Renal pelvis (tissue), 12 donors: ENCODE measurements at places on chromosomes 13 and 19. TPM values are rescaled to one million over a fixed set of nuclear protein-coding genes. Genes with fewer than 3 reads are reported as not detected.

PRTN3 gene
- 1.2 TPM for polyA plus RNA-seq

FGF22 gene
- 0.91 TPM for polyA plus RNA-seq

DNA sequence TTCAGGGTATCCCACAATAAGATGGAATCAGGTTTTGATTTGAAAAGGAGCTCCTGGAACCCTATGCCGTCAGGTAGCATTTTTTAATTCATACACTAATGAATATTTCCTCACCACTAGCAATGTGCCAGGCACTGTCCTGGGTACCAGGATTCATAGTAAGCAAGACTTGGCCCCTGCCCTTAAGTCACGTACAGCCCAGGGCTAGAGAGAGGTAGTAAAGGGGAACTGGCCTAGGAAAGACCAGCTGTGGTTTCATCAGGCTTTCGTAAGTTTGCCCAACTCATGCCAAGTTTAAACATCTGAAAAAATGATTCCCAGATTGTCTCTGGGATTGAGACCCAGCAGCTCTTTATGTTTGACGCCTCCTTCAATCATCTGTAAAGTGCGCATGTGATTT, 45.9 kb upstream of the AMER2 start:
- DNase-seq: no peak

DNA sequence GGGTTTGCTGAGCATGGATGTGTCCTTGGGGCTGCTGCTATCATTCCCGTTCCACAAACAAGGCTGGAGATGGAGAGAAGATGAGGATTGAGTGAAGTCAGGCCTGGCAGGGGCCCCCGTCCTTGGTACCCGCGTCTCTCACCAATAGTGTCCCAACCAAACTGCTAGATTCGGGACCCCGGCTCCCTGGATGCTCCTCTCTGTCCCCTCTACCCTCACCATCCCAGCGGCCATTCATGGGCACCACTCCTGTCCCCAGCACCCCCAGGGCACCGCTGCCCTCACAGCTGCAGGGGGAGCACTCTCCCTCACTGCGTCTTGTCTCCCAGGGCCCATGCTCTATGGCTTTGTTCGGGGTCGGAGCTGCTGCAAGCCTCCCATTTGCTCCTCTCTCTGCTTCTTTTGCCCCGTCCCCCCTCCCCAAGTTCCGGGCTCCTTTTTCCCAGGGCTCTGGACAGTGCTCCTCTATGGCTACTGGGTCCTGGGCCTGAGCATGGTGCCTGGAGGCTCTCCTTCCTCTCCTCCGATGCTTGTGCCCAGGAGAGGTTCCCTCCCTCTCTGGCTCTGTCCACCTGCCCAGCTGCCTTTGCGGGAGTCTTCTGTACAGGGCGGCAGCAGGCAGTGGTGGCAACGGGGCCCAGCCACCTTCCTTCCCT, 219.5 kb downstream of the TEX29 start:
- no peak for DNase-seq

DNA sequence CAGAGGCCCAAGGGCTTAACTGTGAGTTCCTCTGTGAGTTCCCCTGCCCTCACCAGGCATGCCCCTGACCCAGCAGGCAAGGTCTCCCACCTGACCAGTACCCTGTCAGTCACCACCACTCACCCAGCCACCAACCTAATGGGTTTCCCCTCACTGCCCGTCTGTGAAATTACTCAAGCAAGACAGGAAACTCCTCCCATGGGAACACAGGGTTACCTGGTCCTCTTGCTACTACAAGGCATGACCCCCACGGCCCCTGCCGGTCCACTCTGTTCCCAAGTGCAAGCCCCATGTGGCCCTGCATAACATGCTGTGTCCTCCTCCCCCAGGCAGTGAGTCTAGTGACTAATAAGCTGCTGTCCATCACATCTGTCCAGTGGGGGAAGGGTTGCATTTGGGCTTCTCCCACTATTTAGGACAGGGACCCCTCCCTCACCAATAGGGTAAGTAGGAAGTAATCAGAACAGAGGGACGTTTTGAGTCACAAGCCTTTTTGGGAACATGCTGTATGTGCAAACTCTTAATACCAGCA, 8.0 kb upstream of the DHRS12 start:
- no peak for DNase-seq

DNA sequence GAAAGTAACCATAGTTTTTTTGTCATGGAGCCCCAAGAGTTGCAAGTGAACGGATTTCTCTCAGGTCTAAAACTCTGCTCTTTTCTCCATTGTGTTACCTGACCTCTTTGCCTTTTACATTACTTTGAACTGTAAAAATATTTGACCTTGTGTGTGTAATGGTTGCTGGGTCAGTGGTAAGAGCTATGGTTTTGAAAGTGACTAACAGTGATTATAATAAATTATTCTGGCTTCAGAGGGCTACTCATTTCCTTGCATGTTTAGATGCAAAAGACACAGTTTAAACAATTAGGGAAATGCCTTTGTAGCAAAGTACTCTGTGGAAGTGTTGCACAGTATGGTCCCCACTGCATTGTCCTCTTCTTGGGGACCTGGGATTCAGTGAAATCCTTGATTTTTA, 29.3 kb upstream of the PSG8 start:
- DNase-seq: no peak

GRCh38 chr13:28723806-28724205, 5.0 kb upstream of the SLC46A3 start:
- no peak for DNase-seq

DNA sequence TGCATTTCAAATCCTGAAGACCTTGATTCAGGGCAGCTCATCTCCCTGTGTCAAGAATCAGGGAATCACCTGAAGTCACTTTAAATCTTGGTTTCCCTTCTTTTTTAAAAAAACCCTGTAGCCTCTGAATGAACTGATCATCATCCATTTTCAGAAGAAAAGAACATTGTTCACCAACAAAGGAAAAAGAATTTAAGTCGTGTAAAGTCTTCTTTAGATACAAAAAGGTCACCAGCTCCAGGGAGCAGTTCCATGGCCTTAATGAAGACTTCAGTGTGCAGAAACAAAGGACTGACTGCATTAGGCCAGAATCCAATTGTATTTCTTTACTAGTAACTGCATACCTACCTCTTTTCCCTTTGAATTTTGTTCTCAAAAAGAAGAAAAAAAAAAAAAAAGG, 245.0 kb downstream of the ABCC4 start:
- no peak for DNase-seq
